ENCODE measurements at places on chromosomes 2 and 18.
A peak's percentile ranks its signal among the peaks of the same experiment; 100 is the strongest.

DNA sequence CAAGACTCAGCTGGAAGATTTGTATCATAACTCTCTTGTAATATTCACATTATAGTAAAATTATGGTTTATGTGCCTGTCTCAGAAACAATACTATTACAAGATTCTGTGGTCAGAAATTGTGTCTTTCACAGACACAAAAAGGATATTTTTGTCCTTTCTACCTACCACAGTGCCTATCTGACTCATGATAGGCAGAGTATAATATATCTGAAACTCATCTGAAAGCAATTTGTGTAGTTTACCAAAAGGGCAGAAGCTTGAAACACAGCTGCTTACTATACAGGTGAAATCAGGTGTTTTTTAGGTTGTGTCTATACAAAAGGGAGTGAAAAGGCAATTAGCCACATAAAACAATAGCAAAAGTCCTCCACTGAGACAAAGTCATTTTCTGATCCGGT lies 10.9 kb downstream of the TMEM200C start:
- DNase-seq, result no peak

GRCh38 chr2:64853306-64853705 lies 135.9 kb upstream of the SLC1A4 start:
- no peak for DNase-seq

- no peak for DNase-seq
These were observed 335.3 kb downstream of the RIT2 start for GRCh38 chr18:42780171-42780570.

DNA sequence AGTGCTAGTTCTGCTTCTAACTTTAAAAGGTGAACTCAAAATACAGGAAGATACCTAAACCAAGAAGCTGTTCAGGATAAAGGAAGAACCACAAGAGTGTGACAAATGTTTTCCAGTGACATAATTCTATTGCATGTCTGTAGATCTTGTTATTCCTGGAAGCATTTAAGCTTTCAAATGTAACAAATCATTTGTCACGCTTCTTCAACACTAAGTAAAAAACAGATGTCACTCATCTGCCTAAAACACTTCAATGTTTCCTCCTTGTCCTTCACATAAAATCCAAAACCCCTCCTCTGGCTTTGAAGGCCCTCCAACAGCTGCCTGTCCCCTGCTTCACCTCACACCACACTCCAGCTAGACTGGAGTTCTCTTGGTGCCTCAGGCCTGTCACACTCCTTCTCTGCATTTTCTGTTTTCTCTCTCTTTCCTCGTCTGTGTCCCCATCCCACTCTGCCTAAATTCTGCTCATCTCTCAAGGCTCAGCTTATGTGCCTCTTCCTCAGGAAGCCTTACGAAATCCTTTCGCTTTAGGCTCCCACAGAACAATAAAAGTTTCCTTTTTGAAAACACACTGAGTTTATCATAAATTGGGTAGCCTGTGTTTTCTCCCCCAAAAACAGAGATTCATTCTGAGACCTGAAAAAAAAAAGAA lies 6.4 kb upstream of the CLEC4F start:
- no peak for DNase-seq

DNA sequence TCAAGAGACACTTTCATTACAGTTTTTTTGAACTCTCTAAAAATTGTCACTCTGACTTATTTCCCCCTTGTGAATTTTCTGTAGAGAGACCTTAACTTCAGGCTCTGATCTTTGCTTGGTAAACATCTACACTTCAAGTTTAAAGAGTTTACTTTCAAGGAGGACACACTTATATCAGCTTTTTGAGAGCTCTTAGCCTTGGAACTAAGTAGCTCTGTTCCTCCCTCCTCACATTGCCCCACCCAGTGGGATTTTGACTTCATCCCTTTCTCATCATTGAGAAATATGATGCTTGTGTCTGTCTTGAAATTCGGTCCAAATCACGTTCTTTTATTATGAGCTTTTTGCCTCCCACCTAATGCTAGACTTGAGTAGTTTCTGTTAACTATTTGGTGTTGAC lies 433.4 kb upstream of the MEIS1 start:
- DNase-seq, result no peak

GRCh38 chr2:76700894-76701293 lies 821.3 kb downstream of the LRRTM4 start:
- DNase-seq, result no peak

DNA sequence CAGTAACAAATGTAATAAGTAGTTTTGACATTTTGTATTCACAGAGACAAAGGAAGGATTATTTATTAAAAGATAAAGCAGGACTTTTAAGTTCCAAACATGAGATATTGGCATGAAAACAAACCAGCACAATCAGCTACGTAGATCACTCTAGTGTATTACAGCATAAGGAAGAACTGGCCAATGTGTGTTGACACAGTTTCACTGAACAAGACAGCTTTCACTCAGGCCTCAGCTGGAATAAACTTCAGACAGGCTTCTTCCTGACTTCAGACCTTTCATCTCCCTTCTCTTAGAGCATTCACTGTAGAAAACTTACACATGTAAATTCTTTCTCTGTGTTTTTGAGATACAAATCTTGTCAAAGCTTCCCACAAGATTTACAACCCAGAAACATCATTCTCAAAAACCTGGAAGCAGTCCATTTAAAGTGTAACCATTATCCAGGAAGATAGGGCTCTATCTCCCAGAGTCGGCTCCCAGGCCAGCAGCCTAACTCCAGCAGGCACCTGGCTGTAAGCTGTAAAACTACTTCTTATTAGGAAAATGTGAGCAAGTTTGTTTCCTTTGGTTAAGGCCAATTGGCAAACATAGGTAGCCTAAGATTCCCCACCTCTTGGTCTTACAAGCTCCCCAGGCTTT lies 768.3 kb upstream of the CDH7 start:
- no peak for DNase-seq

DNA sequence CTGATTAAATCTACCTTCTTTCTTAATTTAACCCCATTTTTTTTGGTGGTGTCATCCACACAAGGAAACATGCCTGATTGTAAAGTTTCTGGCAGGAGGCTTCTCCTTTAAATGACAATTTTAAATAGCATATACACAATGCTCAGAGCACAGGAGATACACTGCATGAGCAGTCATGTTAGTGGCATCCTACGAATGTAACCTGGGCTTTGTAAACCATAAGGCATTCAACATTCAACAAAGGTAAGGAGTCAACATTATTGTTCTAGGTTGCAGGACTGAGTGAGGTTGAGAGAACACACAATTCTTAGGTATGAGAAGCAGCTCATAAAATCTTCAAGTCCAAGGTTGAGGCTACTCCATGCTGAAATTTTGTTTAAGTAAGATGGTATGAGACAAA lies 266.6 kb upstream of the SIX2 start:
- DNase-seq, result no peak

GRCh38 chr2:147030966-147031720 lies 813.7 kb upstream of the ACVR2A start:
- DNase-seq, result no peak

GRCh38 chr18:59705145-59705544 lies 7.9 kb upstream of the CCBE1 start:
- no peak for DNase-seq

DNA sequence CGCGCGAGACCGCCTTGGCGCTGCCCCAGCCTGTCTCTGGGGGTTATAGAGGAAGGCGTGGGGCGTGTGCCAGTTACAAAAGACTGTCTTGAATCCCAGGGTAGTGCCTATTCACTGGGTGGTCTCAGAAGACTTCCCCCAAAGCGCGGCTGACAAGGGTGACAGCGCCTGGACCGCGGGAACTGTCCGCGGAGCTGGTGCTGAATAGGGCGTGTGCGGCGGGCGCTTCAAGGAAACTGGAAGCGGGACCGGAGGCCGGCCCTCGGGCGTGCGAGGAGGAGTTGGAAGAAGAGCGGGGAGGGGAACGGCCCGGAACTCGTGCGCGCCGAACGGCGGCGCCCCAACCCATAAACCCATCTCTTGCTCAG lies 2.3 kb downstream of the EGR4 start:
- no peak for DNase-seq

- no peak for DNase-seq
These were observed 2.8 kb downstream of the SCLY start for GRCh38 chr2:238063414-238064189.

- DNase-seq, result no peak
These were observed 809.0 kb downstream of the BCL11A start for GRCh38 chr2:59744436-59744835.

GRCh38 chr18:3625742-3626091 lies 175.7 kb downstream of the TGIF1 start:
- DNase-seq, result no peak

DNA sequence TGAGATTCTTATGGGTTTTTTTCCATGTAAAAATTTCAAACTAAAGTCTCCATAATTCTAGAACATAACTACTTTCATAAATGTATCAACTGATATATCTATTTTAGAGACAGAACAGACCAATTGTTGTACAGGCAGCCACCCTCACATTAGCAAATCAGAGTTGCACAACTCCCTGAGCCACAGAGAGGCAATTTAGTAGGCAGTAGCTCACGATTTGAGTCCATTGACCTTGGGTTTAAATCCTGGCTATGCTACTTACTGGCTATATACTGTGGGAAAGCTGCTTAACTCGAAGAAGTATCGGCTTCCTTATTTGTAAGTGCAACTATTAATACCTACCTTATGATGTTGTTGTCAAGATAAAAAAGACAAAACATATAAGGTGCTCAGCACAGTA lies 16.2 kb downstream of the MTIF2 start:
- DNase-seq, result no peak

DNA sequence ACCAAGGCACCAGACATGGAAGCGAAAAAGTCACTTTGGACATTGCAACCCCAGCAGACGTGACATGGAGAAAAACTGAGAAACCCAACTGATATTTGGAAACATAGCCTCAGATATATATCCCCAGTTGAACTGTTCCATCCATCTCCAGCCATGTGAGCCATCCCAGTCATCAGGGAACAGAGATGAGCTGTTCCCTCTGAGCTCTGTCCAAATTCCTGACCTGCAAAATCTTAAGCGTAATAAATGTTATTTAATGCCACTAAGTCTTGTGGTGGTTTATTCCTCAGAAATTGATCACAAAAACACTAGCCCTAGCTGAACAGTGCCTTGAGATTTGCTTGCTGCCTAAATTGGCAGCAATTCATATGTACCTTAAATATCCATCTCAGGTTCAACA lies 182.8 kb downstream of the NRP2 start:
- DNase-seq, result no peak

GRCh38 chr18:70840649-70841048 lies 551.8 kb downstream of the SOCS6 start:
- no peak for DNase-seq

DNA sequence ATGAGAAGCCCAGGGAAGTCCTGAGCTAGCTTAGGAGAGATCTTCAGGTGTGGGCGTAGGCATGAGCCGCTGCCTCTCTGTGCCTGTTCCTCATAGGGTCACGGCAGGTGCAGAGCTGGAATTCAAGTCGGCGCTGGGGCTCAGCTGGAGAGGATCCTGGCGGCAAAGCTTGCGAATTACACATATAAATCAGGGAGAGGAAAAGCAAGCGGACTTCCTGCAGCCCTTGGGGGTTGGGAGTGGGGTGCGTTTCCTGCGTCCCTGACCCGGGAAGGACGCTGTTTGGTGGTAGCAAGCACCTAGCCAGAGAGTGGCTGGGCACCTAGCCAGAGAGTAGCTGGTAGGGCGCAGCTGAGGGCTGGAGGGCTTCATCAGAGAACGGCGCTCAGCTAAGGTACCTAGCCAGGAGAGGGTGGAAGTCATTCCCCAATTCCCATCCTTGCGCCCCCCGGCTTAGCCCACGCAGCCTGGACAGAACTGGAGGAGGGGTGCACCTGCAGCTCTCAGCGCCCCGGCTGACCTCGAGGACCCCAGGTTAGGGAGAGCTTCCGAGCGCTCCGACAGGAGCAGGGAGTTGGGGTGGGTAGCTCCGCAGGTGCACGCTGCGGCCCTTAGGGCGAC lies 459 bp upstream of the EFR3B start:
- peak; percentile 68 for DNase-seq

DNA sequence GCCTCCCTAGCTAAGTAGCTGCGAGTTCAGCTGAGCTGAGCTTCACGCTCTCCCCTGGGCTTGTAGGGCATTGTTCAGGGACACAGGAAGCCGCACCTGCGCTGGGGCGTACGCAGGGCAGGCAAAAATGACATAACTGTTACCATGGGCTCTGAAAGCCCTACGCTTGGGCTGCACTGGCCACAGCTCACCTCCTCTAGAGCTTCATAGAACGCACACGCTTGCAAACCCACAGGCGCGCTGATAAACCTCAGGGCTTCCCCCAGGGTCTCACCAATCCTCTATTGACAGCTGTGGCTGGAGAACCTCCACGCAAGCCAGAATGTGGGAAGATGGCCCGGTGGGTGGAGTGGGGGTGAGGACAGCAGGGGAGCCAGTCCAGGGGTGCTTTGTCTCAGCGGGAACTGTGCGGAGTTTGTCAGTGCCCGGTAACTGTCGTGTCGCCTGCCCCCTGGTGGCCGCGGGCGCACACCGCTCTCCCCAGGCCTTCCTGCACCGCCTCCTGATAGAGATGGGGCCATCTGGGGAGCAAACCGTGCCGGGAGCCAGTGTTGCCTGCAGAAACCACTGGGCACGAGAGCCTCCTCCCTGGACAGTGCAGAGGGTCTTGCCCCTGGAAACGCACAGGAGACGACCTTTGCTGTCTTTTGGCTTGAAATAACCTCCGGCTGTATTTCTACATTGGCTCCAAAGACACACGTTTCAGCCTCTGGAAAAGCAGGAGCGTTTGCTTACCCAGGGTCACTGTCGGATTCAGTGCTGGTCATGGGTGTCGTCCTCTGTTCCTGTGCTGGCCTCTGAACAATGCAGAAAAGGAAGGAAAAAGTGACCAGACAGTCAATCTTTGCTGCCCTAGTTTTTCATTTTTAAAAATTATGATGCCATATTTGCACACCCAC lies 17.0 kb upstream of the CIDEA start:
- DNase-seq, result no peak

DNA sequence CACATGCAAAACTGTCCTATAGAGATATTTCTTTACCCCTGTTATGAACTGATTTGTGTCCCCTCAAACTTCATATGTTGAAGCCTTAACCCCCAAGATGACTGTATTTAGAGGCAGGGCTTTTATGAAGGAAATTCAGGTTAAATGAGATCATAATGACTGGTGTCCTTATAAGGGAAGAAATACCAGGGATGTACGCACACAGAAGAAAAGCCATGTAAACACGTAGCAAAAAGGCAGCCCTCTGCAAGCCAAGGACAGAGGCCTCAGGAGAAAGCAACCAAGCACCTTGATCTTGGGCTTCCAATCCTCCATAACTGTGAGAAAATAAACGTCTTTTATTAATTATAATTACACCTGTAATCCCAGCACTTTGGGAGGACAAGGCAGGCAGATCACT lies 101.3 kb upstream of the NDUFV2 start:
- no peak for DNase-seq

- DNase-seq, result no peak
These were observed 48.1 kb upstream of the RPL31 start for GRCh38 chr2:100954044-100954420.

DNA sequence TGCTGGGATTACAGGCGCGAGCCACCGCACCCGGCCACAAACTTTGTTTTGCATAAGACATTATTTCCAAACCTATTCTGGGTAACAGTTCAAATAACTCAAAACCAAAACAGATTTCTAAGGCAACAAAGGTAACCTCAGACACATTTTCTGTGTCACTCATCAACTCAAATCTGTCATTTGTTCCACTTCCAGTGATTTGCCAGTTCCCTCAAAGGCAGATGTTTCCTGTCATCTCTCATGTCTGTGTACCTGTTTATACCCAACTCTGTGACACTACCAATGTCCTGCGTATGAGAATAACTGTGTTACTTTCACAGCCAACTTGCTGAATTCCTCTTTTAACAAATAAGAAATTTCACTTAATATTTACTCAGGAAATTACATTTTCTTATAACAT lies 54.4 kb downstream of the SCN3A start:
- no peak for DNase-seq

- peak; percentile 63 for DNase-seq
These were observed 111.3 kb downstream of the ESCO1 start for GRCh38 chr18:21489119-21489750.

Data from iPS DF 6.9 (cell line).